ENCODE measurements at places on chromosomes 3 and 15.

- no peak for DNase-seq
These were observed 71.4 kb downstream of the KLF13 start for GRCh38 chr15:31397851-31398661.

- DNase-seq: no peak
These were observed 24.0 kb downstream of the EPHB3 start for GRCh38 chr3:184585545-184585944.

- no peak for DNase-seq
These were observed 49.0 kb downstream of the UBE2E2 start for GRCh38 chr3:23252122-23252521.

GRCh38 chr3:15097891-15098290 is 1.1 kb downstream of the RBSN start:
- no peak for DNase-seq

GRCh38 chr3:59839810-59840515 is 790.1 kb upstream of the CFAP20DC start:
- DNase-seq: no peak

- no peak for DNase-seq
These were observed 75.7 kb upstream of the DPPA4 start for GRCh38 chr3:109413049-109413448.

- no peak for DNase-seq
These were observed 7.7 kb downstream of the PLSCR1 start for GRCh38 chr3:146536681-146537080.

DNA sequence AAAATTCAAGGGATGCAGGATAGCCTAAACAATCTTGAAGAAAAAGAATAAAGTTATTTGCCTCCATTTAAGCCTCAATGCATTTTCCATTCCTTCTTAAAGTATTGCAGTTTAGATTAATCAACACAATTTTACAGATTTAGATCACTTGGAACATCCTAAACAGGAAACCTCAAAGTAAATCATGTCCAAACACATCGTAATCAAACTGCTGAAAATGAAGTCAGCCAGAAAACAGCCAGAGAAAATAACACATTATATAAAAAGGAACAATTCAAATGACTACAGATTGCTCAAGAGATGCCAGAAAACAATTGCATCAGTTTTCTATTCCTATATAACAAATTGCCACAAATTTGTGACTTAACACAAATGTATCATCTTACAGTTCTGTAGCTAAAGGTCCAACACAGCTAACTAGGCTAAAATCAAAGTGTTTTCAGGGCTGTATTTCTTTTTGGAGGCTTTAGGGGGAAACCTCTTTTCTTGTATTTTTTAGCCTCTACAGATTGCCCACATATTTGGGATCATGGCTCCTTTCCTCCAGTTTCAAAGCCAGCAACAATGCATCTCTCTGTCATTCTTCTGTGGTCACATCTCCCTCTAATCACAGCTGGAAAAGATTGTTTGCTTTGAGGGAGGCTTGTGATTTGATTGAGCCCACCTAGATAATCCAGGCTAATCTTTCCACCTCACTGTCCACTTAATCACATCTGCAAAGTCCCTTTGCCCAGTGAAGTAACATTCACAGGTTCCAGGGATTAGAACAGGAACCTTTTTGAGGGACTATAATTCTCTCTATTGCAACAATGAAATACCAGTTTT is 543.3 kb upstream of the UBE2E2 start:
- no peak for DNase-seq

GRCh38 chr3:179973931-179974361 is 62.8 kb downstream of the PEX5L start:
- no peak for DNase-seq

- DNase-seq: no peak
These were observed 230.0 kb downstream of the ERC2 start for GRCh38 chr3:56238299-56238698.

GRCh38 chr3:152581951-152582350 is 253.0 kb upstream of the P2RY1 start:
- DNase-seq: no peak

- no peak for DNase-seq
These were observed 22.1 kb downstream of the PARL start for GRCh38 chr3:183862610-183863009.

DNA sequence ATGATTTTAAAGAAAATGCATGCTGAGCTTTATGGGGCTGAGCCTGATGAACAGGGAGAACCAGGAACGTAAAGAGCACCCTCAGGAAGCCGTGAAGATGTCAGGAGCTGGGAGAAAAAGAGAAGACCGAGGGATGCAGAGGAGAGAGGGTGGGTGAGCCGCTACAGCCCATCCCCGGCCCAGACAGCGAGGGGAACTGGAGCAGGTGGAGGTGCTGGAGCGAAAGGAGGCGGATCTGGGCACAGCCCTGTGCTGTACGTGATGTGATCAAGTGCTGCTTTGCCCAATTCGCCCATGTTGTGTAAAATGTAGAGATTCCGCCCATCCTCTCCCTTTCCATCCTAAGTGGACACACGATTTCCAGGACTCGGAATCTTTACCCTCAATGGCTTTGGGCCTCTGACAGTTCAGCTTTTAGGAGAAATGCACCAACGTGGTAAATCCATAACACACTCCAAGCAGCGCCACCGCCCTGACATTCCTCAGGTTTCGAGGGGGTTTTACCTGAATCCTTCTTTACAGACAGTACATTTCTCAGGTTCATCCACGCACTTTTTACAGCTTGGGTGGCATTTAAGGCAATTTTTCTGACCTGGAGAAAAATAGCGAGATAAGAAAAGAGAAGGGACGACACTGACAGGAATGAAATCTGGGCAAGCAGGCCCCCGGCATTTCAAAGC is 27.1 kb upstream of the SNRPA1 start:
- no peak for DNase-seq

DNA sequence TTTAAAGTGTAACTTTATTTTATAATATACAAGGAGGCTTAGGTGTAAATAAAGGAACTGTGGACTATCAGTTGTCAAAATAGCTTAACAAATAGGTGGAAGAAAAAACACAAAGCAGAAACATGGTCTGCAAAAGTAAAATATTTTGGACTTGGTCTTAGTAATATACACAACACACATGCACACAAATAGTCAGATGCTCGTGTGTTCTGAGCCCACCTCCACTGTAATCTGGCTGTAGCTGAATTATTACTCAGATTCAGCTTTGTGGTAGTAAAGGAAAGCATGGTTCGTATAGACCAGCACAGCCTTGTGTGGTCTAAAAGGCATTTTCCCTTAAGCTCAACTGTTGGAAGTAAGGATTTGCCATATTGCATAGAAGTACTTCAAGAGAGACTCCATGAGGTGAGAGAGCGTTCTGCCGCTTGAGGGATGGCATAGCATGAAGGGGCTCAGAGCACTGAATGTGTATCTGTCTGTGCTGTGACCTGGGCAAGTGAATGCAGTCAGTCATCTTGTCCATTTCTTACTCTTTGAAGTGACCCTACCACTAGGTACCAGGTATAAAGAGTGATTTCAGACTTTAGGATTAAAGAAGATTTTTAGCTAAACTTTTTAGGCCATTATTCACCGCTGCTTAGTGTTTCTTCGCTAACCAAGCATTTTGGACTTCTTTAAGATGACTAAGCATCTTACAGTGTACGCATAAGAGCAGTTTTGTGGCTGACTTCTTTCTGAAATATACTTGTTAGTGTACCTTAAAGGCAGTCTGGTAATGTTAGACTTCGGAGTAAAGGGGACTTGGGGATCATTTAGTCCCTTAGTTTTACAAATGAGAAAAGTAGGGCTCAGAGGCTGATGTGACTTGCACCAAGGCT is 15.2 kb downstream of the TPM1 start:
- no peak for DNase-seq

DNA sequence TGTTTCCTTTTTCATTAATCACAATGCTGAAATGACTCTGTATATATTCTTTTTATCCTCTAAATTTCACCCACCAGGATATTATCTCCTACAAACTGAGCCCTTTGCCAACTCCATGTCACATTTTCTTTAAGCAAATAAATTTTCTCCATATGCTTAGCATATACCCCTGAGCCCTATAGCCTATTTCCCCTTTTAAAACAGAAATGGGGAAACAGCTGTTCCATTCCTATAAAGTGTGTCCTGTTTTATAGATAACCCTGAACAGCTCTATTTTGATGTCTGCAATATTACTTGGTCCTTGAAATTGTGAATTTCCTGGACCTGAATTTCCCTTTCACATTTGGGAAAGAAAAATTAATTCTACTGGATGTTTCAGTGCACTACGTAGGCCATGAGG is 15.6 kb upstream of the FILIP1L start:
- DNase-seq: no peak

DNA sequence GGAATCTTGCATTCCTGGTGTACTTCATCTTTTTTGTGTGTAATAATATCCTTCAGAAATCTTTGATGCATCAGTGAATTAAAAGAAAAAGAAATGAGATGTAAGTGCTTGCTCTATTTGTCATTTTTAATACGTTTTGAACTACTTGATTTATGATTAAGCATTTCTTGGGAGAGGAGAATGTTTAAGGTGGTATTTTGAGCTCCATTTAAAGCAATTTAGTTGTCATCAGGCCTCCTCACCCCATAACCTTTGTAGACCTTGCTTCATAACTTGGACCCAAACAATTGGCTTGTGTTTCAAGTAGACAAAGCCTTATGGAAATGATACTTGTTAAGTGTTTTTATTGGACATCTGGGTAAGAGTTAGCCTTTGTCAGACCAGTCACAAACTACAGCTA is 87.1 kb upstream of the VEPH1 start:
- no peak for DNase-seq

- DNase-seq: no peak
These were observed 54.2 kb downstream of the NPAP1 start for GRCh38 chr15:24729760-24730159.

DNA sequence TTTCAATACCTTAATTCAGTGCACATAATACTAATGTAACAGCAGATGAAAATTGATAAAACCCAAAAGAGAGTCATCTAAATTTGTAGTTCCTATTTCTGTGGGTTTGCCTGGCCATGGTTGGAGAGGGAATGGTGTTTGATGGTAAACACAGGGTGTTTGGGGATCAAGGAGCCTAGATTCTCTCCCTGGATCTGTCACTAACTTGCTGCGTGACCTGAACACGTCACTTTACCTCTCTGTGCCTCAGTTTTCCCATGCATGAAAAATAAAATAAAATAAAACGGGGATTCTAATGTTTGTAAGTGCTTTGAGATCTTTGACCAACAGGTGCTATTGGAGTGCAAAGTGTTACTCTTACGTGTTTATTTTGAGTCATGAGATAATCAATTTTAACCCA is 49.8 kb downstream of the GHSR start:
- DNase-seq: no peak

DNA sequence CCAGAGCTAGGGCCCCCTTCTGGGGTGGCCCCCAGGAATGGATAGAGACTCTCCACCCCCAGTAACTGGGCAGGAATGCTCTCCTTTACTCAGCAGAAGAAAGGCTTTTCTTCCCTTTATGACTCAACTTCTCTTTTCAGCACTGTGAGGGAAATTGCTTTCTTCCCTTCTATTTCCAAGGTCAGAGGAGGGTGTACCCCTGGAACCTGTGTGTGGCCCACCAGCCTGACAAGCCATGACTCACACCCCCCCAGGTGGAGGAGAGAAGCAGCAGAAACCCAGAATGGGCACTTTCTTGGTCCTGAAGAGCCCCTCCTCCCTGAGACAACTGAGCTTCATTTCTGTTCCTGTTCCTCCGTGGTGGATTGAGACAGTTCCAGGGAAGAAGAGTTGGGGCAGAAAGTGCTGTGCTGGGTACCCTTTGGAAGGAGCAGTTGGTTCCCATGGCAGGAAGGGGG is 2.7 kb upstream of the ANKRD63 start:
- DNase-seq: no peak

DNA sequence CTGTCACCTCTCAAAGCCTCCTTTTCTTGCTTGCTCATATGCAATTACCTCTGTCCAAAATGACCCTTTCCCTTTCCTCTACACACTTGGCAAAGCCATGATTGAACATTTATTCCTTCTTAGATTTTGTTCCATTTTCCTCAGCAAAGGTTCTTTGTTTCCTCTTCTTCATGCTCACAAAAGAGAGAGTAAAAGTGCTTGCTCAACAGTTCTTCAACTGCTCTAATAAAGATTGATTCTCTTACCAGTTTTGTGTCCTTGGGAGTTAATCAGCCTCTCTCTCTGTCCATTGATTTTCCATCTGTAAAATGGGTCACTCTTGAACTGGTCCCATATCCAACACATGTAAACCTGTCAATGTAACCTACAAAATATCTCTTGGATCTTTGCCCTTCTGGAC is 186.4 kb downstream of the WNT5A start:
- DNase-seq: no peak

DNA sequence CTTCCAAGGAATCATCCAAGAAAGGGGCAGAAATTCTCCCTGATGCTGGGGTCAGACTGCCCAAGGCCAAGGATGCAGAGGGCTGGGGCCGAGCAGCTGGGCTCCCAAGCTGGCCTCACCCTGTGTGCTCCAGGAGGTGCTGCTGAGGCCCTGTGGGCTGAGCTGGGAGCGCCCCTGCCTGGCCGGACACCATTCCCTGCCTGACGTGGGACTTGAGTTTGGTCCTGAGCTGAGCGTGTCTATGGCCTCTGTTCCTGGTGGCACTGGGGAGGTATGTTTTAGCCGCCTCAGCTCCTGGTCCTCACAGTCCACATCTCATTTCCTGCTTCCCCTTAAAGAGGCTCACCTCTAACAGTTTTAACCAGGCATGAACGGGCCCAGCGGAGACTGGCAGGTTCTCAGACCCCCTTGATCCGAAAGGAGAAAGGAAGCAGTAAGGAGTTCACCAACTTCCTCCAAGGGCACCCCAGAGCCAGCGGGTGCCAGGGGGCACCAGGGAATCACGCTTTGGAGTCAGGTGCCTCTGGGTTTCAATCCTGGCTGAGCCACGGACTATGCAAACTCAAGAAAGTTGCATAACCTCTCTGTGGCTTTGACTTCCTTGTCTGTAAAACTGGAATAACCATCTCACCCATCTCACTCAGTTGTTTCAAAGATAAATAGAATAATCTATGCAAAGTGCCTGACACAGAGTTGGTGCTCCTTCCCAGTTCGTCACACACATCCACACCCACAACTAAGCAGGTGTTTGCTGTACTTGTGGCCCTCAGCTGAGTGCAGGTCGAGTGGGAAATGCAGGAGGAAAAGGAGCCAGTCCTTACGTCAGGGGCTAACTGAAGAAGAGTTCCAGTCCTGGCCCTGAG is 48.6 kb downstream of the SLC12A8 start:
- DNase-seq: no peak

DNA sequence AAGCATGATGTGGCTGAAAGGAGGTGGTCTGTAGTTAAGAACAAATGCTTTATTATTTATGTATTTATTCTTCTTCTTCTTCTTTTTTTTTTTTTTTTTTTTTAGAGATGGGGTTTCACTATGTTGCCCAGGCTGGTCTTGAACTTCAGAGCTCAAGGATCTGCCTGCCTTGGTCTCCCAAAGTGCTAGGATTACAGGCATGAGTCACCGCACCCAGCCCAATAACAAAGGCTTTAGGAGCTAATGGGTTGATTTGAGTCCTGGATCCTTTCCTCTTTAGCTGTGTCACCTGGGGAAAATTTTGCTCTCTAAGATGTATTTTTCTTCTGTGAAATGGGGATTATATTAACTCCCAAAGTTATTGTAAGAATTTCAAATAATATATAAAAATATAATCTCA is 168.8 kb downstream of the PEX5L start:
- no peak for DNase-seq

GRCh38 chr3:44337248-44337785 is 1.2 kb upstream of the TCAIM start:
- DNase-seq: no peak

GRCh38 chr3:124851905-124852304 is 35.3 kb downstream of the ITGB5 start:
- DNase-seq: no peak
